ENCODE measurements at places on chromosomes 12 and 14. TPM values are rescaled to one million over a fixed set of nuclear protein-coding genes. Genes with fewer than 3 reads are reported as not detected.

The DPY19L2 gene
- total RNA-seq: 6.1 TPM

The LAG3 gene
- total RNA-seq: 268 TPM

The SDR9C7 gene
- total RNA-seq: not detected

The SLC15A4 gene
- total RNA-seq: 26.8 TPM

The P2RX2 gene
- not detected for total RNA-seq

The CIROP gene
- not detected for total RNA-seq

The GAS2L3 gene
- 2.1 TPM for total RNA-seq

DNA sequence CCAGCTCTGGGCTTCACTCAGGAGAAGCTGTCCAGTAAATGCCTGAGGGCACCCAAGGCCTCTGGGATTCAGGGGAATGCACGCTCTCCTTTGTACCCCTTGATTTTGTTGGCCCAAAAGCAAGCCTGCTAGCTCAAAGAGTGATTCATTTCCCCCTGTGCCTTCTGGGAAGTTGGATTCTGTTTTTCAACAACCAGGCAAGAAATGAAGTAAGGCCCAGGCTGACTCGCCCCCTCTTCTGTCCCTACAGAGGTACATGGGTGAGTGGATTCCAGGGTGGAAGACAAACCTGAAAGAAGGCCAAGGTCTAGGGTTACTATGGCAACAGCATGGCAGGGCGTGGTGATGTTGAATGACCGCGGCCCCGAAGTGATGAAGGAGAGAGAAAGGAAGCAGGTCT, 9.3 kb upstream of the SERPINA5 start:
- DNase-seq: no peak

DNA sequence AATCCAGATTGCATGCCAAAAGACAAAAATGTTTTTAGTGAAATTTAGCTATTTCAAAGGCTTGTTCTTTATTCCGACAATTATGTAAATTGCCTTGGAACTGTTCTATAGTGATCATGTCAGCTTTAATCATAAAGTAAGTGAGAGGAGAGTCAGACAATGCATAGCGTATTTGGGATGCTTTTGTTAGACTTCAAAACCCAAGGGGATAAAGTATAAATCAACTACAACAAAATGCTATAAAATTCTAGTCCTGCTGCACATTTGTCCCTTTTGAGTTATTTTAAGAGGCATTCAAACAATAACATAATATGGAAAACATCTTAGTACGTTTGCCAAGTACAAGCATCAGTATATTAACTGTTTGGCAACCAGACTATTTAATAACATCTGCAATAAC, 11.3 kb downstream of the RTRAF start:
- DNase-seq: no peak

- DNase-seq: peak; percentile 49
Observed at GRCh38 chr12:93094988-93095737, 166.1 kb upstream of the EEA1 start.

DNA sequence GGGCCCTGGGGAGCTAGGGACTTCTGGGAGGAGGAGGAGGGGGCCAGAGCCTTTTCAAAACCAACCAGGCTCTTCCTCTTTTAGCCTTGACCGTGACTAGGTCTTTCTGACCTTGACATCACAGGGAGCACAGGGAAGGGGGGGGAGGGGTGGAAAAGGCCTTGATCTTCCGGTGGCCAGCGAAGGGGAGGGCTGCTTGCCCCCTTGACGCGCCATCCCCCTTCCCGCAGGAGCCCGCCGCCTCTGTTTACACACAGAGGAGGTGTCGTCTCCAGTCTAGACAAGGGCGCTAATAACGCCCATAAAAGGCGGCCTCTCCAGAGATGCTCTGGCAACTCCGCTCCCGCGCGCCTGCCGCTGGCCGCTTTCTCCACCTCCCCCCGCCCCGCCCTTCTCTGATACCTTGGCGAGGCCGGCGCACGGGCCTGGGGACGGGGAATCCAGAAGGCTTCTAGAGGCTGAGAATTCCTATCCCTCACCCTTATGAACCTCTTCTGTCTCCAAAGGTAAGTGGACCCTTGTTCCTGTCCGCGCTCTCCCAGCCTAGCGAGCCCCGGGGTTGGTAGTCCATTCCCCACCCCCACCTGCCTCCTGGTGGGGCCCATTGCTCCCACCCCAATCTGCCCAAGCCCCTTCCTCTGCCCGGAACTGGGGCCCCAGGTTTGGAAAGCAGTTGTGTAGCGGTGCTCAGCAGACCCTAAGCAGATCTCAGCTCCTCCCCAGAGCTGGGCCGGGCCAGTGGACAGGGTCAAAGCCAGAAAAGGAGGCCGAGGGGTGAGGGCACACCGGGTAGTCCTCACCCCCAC, 4.9 kb upstream of the HOXC12 start:
- DNase-seq: no peak

GRCh38 chr14:26255213-26255612, 342.6 kb downstream of the NOVA1 start:
- no peak for DNase-seq

GRCh38 chr12:54364413-54364812, at the start of gene GPR84:
Gene GPR84 (minus strand): TSS chr12:54364486. CDS start chr12:54363851, 635 bp downstream.
- DNase-seq: peak; percentile 64

GRCh38 chr14:24818058-24818822, 184.2 kb upstream of the GZMB start:
- DNase-seq: no peak

- peak; percentile 9 for DNase-seq
Observed at GRCh38 chr14:105420101-105420973, 710 bp downstream of the MTA1 start.

- peak; percentile 9 for DNase-seq
Observed at GRCh38 chr12:13981296-13981962, at the start of gene GRIN2B. Gene GRIN2B (minus strand): TSS chr12:13981602. CDS start chr12:13866208, 115,394 bp downstream.

DNA sequence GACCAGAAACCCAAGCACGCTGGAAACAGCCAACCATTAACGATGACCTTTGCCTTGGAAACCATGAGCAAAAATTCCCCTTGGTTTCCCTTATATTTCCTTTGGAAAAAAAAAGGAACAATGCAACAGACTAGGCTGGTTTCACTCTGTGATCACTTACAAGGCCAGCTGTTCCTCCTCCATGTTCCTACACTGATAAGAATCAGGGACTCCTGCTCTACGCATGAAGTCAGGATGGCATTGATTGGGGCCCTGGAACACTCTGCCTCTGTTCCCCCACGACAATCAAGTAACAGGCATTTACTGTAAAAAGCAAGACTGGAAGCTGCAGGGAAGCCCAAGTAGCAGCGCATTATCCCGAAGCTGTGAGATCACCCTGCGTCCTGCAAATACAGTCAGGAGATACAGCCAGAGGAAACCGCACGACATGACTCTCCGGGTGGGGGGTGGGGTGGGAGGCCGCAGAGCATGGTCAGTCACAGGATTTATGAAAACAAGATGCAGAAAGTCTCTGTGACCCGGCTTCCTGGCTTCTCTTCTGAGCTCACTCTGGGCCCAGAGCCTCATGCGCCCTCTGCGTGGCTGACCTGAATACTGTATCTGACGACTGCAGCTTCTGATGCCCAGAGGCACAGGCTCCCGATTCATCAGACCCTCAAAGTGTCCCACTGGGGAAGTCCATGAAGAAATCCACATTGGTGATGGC, 31.1 kb downstream of the SSH1 start:
- peak; percentile 20 for DNase-seq

GRCh38 chr12:15767301-15767700, 21.9 kb downstream of the EPS8 start:
- no peak for DNase-seq

DNA sequence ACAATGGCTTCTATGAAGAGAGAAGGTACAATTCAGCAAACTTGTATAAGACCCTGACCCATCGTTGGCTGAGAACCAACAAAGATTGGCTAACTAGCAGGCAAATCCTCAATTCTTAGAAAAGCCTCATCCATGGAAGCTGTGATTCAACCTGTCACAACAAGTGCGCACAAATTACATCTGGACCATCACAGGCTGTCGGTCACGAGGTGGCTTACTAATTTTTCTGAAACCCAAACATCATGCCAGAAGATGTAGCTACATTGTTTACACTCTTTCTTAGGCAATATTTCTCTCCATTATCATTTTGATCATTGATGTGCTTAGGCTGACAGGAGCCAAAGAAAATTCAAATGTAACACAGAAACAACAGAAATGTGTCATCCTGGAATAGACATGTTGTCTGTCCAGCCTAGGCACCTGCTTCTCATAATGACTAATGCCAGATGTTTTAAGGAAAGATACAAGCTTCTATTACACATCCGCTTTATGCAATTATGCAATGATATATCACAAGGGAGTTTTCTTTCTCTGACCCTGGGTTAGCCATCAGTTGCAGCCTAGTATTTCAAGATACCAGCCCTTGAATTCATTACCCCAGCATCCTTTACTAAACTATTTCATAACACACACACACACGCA, 92.9 kb upstream of the DIO2 start:
- no peak for DNase-seq

- DNase-seq: no peak
Observed at GRCh38 chr12:25495331-25496097, 57.6 kb downstream of the LMNTD1 start.

- no peak for DNase-seq
Observed at GRCh38 chr14:90412058-90412457, 15.2 kb downstream of the CALM1 start.

- no peak for DNase-seq
Observed at GRCh38 chr14:72752034-72752412, 141.9 kb downstream of the DPF3 start.

GRCh38 chr12:120584343-120585149, 3.3 kb upstream of the POP5 start:
- peak; percentile 62 for DNase-seq

DNA sequence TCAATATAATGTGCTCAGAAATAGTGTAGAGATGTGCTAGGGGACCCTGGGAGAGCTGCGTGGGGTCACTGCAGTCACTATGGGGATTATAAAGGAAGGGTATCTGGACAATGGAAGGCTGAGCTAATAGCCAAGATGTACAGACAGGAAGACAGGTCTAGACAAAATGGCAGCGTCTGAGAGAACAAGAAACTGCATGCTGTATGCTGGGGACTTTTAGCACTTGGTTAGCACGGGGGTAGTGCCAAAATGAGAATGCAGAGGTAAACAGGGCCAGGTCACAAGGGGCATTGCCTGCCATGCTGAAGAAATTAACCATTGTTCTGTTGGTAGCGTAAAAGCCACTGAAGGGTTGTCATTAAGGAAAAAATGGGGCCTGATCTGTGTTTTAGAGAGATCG, 308.2 kb downstream of the EMP1 start:
- no peak for DNase-seq

DNA sequence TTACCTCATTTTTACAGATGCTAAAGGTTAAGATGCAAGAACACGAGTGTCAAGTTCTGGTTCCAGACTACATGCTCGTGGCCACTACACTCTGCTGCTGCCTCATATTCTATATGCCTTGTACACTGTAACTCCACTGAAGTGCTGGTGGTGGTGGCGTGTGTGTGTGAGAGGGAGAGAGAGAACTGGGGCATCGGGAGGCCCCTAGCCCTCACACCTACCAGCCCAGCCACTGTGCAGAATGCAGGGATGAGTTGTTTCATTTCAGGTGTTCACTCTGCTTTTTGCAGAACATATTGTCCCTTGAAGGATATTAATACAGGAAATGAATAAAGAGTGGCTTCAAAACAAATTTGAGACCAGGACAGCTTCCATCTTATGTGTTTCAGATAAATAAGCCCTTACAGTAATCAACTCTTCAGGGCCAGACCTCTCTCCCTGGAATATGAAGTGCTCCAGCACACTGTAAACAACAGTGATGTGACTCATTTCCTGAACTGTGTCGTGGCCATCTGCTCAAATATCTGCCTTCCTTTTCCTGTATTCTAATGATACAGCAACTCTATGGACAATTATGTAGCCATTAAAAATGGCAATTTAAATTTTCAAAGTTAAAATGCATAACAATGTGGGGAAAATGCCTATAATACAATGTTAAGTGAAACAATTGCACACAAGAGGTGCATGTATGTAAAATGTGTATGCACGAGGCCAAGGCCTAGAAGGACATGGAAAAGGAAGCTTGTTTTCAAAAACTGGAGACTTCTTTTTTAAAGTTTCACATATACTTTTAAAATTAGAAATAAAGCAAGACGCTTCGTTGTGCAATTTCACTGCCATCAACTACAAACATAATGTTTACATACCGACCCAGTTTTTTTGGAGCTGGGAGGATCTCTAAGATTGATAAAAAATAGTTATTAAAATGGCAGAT, 215.4 kb downstream of the PELI2 start:
- DNase-seq: no peak

DNA sequence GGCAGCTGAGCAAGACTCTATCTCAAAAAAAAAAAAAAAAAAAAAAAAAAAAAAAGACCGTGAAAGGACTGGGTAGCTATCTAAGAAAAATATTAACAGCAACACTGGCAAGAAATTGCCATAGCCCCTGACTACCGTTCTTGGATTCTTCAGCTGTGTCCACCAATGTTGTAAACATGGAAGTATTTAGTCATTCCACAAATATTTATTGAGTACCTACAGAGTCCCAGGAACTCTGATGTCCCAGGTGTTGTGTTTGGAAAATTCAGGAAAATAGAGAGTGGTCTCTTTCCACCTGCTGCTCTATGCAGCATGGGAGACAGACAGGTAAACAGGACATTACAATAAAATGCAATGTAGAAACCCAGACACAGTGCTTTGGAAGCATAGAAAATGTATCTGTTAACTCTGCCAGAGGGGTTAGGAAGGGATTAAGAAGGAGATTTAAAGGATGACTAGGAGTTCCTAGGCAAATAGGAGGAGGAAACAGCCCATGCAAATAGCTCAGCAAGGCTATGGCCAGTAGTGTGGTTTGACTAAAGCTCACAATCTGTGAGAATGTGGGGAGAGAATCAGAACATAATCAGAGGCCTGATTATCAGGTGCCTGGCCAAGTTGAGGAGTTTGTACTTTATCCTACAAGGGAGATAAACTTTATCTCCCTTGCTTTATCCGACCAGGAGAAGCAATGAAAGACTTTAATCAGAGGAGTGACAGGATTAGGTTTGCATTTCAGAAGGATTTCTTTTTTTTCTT, 2.1 kb upstream of the DLST start:
- DNase-seq: no peak

DNA sequence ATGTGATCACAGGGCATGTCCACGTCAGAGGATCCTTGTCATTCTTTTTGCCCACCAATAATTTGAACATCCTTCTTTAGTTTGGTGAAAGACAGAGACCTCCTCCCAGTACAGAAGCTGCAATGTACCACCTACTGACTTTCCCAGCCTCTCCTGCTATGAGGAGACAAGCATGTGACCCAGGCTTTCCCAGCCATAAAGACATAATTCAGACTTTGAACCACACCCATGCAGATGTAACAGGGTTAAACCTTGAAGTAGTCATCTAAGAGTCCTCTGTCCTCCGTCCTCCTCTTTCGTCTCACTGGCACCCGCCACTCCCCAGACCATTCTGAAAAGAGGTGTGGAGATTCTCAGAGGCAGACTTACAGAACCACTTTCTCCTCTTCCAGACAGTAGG, 120.8 kb downstream of the KCNK10 start:
- no peak for DNase-seq

Measured in activated CD8-positive, alpha-beta T cell treated with anti-CD3 and anti-CD28 coated beads for 36 hours (primary cell).